ENCODE measurements at places on chromosomes 1 and 21. TPM values are rescaled to one million over a fixed set of nuclear protein-coding genes. Genes with fewer than 3 reads are reported as not detected.

FMO4 gene
- total RNA-seq, result 5.8 TPM

LY9 gene
- total RNA-seq, result not detected

ST7L gene
- 16.0 TPM for total RNA-seq

KCNT2 gene
- total RNA-seq, result 0.18 TPM

SPRR2G gene
- not detected for total RNA-seq

ADORA1 gene
- total RNA-seq, result 0.47 TPM

CCDC30 gene
- not detected for total RNA-seq

GRCh38 chr1:38013227-38013622 lies 691 bp downstream of the UTP11 start:
- DNase-seq, result no peak

- DNase-seq, result no peak
Measured at GRCh38 chr1:69752831-69753230, 185.1 kb downstream of the LRRC7 start.

- DNase-seq, result no peak
Measured at GRCh38 chr1:79457562-79458224, 451.2 kb upstream of the ADGRL4 start.

- DNase-seq, result no peak
Measured at GRCh38 chr1:25579292-25580252, 36.2 kb downstream of the LDLRAP1 start.

DNA sequence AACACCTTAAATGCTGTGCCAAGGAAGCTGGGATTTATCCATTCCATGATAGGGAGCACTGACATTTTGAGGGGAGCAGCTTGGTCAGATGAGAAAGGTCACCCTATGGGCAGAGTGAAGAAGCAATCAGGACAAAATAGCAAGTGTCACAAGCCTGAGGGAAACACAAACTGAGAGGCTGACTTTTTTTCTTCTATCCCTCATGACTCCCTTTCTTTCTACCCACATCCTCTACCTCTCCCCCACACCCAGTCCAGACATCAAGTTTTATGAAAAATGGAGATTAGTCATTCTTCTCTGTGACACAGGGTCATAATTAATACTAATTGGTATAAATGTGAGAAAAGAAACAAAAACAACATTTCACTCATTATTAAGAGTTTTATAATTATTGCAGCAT lies 103.1 kb downstream of the SLC25A24 start:
- DNase-seq, result no peak

GRCh38 chr1:243244432-243244841 lies 10.6 kb downstream of the CEP170 start:
- no peak for DNase-seq

Measured in H4 (cell line).